Activated T-cell treated with anti-CD3 and anti-CD28 coated beads for 24 hours (primary cell): ENCODE measurements at places on chromosomes 5 and 9.

DNA sequence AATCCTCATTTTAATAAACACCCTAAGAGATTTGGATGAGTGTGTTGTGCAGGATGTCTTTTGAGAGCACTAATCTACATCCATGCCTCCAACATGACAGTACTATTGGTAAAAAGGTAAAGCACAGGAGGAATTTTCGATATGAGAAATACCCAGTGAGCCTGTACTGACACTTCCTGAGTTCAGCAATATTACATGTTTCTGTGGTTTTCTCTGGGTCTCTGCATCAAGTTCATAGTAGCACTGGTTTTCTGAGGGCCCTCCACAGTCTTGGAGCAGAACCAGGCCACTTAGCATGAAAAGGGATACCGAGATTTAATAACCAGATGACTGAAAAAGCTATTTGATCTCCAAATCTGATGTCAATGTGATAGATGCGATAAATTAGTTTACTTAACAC lies 524.1 kb downstream of the TMEM38B start:
- DNase-seq = no peak

DNA sequence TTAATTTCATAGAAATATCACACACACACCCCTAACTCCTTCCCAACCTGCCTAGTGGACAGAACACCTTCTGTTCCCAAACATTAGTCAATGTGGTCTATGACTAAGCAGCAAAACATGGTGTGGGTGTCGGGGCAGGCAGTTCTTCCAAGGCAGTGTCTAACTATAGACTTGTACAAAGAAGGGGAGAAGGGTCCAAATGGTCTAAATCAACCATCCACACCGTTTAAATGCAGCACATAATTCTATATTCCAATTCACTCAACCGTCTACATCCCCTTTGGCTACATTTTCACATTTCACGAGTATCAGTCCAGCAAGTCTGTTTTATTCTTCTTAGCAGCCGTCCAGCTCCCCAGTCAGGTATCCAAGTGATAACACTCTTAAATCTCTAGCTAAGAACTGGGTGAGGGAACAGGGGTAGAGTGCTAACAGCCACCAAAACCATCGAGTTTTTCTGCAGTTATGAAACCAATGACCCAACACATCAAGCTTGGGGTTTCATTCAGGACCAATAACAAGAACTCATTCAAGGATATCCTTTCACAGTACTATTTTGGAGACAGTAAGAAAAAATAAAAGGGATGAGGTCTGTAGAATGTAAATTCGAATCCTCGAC lies 3.3 kb downstream of the ZNF608 start:
- DNase-seq = no peak

- no peak for DNase-seq
Measured at GRCh38 chr9:105751761-105752160, 57.4 kb downstream of the TMEM38B start.

- no peak for DNase-seq
Measured at GRCh38 chr5:40678460-40679147, 1.1 kb upstream of the PTGER4 start.

GRCh38 chr9:18129809-18130334 lies 344.1 kb upstream of the ADAMTSL1 start:
- no peak for DNase-seq

DNA sequence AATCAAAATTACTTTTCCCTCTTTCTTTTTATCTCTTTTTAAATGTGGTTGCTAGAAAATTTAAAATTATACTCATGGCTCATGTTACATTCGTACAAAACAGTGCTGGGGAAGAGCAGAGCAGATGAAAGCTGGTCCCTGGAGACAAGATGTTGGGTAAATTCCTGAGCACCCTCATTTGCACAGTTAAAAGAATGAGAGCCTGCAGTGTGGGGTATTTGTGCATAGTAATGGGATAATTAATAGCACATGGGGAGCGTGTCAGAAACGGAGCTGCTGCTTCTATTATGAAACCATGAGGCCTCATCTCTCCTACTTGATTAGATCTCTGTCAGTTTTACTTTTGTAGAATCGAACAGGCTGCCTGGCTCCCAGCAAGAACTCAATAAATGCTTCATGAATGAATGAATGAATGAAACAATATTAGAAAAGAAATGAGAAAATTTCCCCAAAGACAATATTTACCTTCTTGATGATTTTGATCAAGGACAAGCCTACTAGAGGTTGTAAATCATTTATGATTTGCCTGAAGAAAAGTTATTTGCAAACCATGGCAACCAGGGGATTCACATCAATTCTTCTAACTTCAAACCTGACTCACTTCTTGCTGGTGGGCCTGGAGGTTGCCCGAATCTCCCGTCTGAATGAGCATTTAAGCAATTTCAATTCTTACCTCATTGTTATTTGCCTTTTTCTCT lies 177.2 kb upstream of the TUT7 start:
- no peak for DNase-seq

DNA sequence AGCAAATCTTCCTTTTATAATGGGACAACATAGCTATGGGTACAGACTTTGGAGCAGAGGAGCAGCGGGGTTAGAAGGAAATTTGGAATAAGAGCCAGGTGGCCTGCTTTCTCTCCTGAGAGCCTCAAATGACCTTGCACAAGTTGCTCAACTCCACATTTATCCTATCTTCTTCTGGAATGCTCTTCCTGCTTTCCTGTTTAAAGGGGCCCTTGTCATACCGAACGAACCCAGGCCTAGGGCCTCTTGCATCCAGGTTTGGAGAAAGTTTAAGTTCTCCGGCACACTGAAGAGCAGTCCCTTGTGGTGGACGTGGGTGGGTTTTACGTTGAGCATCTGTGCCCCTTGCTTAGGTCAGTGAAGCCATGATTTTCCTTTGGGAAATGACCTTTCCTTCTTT lies 197.9 kb upstream of the NR3C1 start:
- no peak for DNase-seq

DNA sequence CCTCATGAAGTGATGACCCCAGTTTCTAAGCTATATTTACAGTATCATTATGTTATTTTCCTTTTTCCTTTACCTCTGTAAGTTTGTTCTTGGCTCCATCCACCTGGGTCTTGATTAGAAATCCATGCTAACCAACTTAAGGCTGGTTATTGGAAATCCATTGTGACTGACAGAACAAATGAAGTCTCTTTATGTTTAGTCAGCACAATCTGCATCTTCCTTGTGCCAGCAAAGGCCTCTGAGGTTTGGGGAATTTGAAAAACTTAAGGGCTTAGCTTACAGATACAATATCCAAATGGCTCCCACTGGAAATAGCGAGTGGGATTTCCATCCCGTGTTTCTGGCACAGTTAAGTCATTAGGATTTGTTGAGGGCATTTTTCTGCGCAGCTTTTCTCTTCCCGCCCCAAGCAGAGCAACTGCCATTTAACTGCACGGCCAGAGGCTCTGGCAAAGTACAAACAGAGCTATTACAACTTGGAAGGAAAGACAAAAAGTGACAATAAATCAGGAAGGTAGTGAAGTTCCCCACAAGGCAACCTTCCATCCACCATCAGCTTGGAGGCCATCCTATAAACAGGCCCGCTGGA lies 64.2 kb downstream of the DCP2 start:
- no peak for DNase-seq

- no peak for DNase-seq
Measured at GRCh38 chr5:32506799-32507198, 62.3 kb upstream of the ZFR start.

DNA sequence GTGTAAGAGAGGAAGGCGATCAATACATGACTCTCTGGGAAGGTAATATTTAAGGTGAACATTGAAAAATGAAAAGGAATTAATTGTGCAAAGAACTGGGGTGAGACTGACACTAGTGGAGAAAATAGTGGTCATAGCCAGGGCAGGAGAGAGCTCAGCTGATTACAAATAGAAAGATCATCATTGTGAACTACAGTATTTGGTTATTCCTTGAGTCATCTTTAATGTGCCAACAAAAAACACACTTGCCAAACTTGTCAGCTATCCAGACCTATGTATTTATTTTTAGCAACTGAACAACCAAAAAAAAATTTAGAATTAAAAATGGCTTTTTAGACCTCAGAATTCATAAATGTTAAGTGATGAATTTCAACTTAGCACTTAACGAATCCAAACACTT lies 749.8 kb upstream of the CDH9 start:
- DNase-seq = no peak

DNA sequence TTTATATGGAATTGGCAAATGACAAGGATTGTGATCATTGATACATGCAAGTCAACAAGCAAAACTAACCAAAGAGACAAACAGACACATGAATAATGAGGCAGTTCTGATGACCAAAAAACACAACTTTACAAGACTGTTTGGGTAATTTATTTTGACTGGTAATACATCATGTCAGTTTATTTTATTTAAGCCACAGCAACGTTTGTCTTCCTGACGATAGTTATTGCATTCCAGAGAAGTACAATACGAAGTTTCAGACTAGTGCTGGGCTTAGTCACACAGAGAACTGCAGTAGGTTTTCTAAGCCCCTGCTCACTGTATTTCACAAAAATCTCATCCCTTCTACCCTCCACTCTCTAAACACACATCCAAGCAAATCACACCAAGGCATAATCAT lies 514.2 kb downstream of the RAB3C start:
- DNase-seq = no peak

DNA sequence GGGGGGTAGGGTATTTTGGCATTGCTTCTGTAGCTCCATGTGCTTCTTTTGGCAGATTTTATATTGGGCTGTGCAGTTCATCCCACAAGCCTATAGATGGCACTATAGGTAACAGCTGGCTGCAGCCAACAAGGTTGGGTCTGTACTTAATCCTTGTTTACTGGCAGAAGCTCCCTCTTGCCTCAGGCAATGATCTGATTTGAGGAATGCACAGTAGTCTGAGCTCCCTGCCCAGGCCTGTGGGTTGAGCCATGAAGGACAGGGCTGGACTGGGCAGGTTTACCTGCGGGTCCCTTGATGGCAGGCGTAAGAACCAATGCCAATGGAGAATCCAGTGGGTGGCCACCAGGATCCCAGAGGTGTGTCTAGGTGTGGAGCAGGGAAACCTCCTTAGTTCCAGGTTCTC lies 11.7 kb upstream of the OR1J2 start:
- peak; percentile 6 for DNase-seq

GRCh38 chr5:91283899-91284298 lies 99.2 kb downstream of the ARRDC3 start:
- no peak for DNase-seq

GRCh38 chr9:137218754-137219271 lies 3.2 kb downstream of the RNF208 start:
- no peak for DNase-seq

- DNase-seq = no peak
Measured at GRCh38 chr5:74079971-74080556, 454.1 kb downstream of the ARHGEF28 start.

- DNase-seq = no peak
Measured at GRCh38 chr9:104869811-104870210, 58.1 kb downstream of the ABCA1 start.

DNA sequence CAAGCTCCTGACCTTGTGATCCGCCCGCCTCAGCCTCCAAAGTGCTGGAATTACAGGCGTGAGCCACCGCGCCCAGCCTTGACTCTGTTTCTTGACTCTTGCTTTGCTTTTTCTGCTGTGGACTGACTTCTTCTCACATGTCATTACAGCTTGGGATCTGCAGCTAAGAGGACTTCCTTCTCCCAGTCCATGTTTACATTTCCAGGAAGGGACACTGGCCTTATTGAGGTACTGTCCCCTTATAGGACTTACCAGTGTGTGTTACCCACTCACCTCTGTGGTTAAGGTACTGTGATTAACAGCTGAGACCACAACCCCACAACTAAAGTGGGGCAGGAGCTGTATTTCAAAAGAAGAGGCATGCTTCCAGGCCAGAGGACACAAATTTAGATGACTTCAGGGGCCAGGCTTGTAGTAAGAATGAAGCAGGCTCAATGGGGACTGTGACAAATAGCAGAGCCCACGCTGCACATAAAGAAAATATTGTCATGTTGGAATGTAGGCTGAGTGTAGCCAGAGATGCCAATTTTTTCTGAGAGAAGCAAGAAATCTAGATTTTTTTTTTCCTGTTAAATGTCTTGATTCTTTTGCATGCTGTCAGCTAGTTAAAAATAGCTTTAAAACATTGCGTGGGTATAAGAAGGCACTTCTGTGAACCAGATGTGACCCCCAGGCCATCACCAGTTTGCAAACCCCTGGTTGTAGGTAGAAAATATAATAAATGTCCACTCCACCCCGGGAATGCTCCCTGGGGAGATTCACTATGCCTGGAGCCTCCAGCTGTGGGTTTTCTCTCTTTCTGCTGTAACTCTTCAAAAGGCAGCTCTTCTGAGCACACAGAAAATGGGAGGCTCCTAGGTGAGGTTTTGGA lies 75.0 kb downstream of the PTPDC1 start:
- no peak for DNase-seq

- no peak for DNase-seq
Measured at GRCh38 chr5:77850536-77851175, 74.5 kb upstream of the TBCA start.

- DNase-seq = no peak
Measured at GRCh38 chr5:135254183-135254582, 144.8 kb downstream of the MACROH2A1 start.

- no peak for DNase-seq
Measured at GRCh38 chr9:4238522-4238921, 61.3 kb downstream of the GLIS3 start.

DNA sequence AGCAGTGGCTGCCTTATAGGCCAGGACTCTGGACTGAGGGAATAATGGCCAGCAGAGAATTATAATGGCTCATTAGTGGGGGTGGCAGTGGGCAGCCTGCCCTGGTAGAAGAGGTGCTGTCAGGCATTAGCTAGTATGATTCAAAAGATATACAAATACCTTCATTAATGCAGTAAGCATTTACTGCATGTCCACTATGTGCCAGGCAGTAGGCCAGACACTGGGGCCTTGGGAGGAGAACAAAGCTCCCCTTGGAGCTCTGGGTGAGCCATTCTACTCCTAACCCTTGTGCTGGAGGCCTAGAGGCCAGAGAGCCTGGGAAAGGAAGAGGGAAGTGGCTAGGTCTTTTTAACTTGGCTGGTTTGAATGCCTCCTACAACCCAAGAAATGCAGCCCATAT lies 2.0 kb upstream of the GARNL3 start:
- DNase-seq = no peak

DNA sequence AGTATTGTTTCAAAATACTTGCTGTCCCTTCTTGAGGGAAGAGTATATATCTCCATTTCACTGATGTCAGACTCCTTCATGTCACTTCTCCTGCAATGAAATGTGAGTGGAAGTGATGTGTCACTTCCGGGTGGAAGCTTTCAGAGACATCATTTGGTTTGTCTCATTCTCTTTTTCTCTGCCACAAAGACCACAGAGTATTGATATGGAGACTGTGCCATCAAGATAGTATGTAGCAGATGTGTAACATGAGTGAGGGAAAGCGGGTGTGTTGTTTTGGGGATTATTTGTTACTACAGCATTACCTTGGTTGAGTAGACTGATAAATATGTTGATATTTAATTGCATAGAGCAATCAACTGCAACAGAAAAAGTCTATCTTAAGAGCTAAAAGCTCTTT lies 169.8 kb downstream of the FBXL7 start:
- DNase-seq = no peak

GRCh38 chr5:92990771-92991170 lies 590.2 kb downstream of the NR2F1-AS1 start:
- DNase-seq = no peak

GRCh38 chr5:55039843-55040242 lies 15.8 kb downstream of the GZMK start:
- no peak for DNase-seq
